Lung microvascular endothelial cell (primary cell): ENCODE measurements at places on chromosomes 6 and 20.

- DNase-seq = no peak
These were observed 106.7 kb upstream of the RREB1 start for GRCh38 chr6:7000825-7001777.

GRCh38 chr6:83911278-83911677 is 51.8 kb downstream of the CYB5R4 start:
- DNase-seq = no peak

DNA sequence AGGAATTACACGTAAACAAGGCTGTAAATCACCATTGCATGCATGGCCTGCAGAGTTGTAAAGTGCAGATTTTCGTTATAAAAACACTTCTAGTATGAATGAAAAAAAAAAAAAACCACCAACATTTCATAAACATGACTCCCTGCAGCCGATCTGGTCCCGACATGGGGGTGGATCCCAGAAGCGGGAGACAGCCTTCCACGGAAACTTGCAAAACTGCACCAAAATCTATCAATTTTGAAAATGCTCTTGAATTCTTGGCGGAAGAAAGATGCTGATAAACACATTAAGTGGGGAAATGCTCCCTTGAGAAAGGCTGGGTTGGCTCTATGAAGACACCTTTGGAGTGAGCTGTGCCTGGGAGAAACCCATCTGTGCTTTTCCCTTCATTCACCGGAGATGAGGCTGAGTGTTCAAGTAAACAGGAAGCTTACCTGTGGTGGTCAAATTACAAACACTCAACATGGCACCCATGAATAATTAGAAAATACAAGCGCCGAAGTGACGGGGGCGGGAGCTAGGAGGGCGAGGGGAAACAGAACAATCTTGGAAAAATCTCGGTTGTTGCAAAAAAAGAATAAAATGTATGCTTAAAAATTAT is 845 bp upstream of the ANKRD60 start:
- no peak for DNase-seq

- no peak for DNase-seq
These were observed 366.7 kb downstream of the SYNE1 start for GRCh38 chr6:152270301-152270925.

GRCh38 chr6:128870746-128871145 is 12.2 kb upstream of the LAMA2 start:
- no peak for DNase-seq

DNA sequence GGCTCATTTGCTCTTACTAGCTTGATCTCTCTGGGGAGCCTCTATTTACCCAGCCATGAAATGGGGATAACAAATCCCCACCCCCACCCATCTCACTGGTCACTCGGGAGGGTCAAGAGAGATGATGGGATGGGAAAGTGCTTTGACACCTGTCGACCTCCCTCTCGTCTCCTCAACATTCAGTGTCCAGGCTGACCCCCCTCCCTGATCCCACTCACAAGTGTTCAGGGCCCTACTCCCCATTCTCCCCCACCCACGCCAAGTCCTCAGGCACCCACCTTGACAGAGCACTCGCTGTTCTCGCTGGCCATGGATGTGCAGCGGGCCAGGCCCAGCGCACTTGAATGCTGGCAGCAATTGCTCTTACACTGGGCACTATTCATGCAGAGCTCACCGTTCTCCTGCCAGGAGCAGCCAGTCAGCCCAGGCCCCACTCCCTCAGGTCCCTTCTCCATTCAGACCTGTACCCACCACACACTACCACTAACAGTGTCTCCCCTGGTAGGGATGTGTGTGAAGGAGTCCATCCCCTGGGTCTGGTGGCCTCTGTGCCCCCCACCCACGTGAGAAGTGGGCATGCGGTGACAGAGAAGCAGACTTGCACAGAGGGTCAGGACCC is 1.6 kb downstream of the CLPS start:
- no peak for DNase-seq

GRCh38 chr6:124479991-124480430 is 482.2 kb upstream of the RNF217 start:
- DNase-seq = no peak

GRCh38 chr6:134729561-134729960 is 220.3 kb downstream of the ALDH8A1 start:
- DNase-seq = no peak

GRCh38 chr20:58714923-58715351 is 22.3 kb downstream of the NPEPL1 start:
- no peak for DNase-seq

GRCh38 chr6:29813809-29814208 is 13.8 kb upstream of the HLA-G start:
- no peak for DNase-seq

- no peak for DNase-seq
These were observed 62.2 kb downstream of the LRFN2 start for GRCh38 chr6:40524797-40525585.

- DNase-seq = peak; percentile 77
These were observed 81.9 kb downstream of the ANKS1A start for GRCh38 chr6:34970957-34971356.

DNA sequence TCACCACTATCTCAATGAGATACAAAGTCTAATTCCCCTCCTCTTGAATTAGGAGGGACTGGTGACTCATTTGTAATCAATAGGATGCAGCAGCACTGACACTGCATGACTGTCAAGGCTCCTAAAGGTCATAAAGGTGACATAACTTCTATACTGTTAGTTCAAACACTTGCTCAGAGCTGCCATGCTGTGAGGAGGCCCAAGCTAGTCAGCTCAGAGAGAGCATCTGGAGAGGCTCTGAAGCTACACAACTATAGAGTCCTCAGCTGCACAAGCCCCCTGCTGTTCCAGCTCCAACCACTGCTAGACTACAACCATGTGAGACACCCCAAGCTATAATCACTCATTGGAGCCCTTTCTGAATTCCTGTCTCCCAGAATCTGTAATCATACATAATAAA is 17.0 kb upstream of the HEY2 start:
- no peak for DNase-seq

DNA sequence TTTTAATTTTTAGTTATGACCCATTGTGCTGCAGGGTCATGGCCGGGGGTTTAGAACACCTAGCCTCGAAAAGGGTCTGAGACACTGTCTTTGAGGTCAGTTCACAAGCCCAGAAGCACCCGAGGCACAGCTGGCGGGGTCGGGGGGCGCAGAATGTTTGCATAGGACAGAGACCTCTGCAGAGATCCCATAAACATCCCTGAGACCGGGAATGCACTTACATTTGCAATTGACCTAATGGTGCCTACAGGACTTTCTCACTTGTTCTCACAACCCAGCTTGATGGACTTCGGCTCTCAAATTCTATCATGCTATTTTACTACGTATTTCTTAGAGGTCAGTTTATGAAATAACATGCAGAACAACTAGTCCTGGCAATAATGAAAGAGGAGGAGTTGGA is 33.5 kb upstream of the FOXC1 start:
- DNase-seq = no peak

- DNase-seq = no peak
These were observed 372.7 kb upstream of the RGS17 start for GRCh38 chr6:153503810-153504209.
